ENCODE measurements at places on chromosomes 11 and 22.

DNA sequence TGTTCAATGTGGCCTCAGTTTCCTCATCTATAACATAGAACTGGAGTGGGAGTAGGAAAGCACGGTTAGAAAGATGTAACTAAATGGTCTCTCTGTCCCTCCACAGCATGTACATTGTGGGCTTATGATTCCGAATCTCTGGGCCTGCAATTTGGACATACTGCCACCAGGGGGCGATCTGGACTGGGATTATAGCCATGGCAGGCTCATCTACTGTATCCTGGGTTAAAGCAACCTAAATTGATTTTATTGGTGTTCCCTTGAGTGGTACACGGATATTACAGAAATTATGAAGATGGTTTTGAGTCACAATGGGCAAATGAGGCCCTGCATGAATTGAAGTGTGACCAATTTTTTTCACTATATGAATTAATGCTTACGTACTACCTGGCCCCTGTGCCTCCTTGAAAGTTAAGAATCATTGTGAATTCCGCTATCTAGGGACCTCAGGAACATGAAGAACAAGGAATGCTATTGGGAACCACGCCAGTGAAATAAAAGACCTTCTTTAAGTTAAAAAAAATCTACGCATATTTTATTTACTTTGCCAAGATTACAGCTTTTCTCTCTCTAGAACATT is 32.9 kb downstream of the TST start:
- peak; percentile 73 for DNase-seq

DNA sequence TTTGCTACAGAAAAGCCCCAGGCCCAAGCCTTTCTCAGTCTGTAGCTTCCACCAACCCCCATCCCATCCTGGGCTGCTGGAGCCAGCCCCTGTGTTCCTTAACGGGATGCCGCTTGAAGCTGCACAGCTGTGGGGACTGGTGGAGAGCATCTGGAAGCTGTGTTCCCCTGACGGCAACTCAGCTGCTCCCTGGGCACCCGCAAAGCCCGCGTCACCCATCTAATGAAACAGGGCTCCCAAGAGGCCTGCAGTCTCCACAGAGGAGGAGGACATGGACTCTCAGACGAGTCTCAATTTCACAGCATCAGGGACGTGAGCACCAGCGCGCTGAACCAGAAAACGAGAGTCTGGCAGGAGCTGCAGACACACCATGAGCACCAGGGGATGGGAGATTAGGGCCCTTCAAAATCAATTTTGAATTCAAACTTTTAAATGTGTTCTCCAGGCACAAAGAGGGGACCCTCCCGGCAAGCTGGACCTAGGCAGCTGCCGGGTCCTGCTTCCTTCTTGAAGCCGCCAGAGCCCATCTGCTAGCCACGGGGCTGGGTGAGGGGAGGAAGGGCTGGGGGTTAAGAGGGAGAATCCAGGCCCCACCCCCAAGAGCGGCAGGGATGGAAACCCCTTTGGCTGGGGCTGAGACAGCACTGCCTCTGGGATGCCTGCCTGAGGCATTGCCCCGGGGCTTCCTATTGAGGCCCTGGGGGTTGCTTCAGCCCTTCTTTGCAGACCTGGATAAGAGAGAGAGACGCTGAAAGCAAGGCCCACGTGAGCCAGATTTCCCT is 21.0 kb downstream of the LMO1 start:
- no peak for DNase-seq

DNA sequence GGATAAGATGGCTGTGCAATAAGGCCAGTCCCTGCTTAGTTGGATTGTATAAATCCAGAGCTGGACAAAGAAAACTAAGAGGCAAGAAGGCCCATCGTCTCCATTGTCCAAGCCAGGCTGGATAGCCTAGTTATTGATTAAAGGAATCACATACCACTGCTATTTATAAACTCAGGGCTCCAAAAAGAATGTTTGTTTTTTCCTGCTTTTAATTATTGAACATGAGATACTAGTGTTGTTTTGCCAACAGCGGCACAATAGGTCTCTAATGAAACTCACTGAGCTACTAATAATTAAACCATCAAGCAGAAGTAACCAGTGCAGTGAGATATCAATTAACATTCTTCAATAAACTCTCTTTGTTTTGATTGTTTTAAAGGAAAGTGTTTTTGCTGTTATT is 259.7 kb downstream of the INSC start:
- DNase-seq, result no peak

DNA sequence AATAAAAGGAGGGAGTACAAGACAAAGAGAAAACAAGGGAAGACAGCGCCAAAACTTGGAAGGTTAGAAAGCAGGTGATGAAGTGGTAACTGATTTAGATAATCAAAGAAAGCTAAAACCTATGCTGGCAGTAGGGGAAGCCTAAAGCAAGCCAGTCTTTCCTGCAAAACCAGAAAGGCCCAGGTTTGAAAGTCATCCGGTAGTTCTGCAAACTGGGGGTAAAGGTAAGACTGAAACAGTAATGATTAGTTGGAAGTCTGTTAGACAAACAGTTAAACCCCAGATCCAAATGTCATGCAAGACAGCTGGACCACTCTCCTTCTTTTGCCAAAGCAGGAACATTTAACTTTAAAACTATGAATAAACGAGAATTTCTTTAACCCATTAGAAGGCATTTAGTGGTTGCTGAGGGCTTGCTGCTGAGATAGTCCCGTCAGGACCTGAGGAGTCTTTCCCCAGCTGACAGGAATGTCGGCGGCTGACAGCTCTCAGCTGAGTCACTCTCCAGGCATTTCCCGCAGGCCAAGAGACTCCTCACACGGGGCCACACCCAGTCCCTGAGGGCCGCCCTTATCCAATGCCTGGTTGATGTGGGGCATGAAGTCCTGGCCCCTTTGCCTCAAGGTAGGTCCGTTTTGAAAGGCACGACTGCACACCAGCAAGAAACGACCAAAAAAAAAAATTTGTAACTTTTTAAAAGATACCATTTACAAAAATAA is 36.3 kb upstream of the CFAP300 start:
- no peak for DNase-seq

GRCh38 chr11:86041975-86042378 is 26.9 kb downstream of the PICALM start:
- DNase-seq, result peak; percentile 99

- DNase-seq, result no peak
These were observed 53.1 kb downstream of the SLC22A12 start for GRCh38 chr11:64643920-64644646.

All from OCI-M1 (cell line).